Sigmoid colon (tissue), 7 donors: ENCODE measurements at places on chromosomes 4 and X.
A peak's percentile ranks its signal among the peaks of the same experiment; 100 is the strongest.

DNA sequence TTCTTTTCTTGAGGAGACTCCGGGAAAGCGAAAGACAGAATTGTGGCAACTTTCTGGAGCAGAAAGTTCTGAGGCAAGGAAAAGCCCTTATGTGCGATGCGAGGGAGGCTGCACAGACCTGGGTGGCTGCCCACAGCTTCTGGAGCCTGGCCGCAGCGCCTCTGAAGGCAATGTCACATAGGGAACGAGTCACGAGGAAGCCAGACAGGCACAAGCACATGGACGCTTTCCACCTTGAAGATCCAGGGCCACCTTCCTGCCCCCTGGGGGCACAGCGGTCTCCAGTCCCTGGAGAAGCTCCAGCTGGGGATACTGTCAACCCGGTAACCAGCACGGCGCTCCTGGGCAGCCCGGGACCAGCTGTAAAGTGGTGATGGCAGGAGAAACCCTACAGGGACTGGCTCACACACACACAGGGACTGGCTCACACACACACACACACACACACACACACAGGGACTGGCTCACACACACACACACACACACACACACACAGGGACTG is 69.8 kb downstream of the MTNR1A start:
- DNase-seq: no peak
- peak overlapping the region; percentile 40 for H3K4me3 ChIP-seq
- no peaks in the 10 kb centered on the region for H3K27me3 ChIP-seq
- no peak overlapping the region for H3K27ac ChIP-seq
- no peaks in the 10 kb centered on the region for H3K4me1 ChIP-seq

DNA sequence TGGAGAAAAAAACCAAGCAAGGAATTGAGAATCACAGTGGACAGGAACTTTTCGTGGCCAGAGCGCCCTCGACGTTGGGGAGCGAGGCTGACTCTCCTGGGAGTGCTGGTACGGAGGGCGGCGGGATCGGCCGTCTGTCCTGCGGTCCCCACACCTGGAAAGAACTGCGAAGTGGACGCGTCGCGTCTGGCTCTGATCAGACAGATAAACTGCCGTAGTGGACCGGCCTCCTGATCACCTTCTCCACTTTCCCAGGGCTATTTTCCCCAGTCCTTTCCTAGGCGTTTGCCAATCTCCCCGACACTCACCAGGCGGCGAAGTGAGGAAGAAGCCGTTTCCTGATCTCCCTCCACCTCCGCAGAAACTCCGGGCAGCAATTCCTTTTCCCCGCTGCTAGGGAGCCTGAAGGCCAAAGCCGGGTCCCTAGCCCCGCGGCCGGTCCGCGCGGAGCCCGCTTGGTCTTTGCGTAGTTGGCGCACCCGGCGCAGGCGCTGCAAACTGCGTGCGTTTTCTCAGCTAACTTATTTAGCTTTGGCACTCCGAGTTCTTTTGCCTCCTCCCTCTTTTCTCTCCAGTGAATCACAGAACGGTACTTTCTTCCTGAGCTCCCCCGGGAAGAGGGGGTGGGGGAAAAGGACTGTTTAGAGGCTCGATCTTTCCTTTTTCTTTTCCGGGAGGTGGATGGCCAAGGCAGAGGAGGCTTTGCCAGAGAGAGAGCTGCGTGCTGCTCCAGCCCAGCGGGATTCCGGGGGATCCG is at the start of gene ARSJ:
ARSJ (minus strand) TSS at position 500 of the 757 bp plus-strand sequence. CDS start 813 bp downstream, outside the sequence.
- no peaks in the 10 kb centered on the region for H3K27me3 ChIP-seq
- peak; percentile 81 for DNase-seq
- no peaks in the 10 kb centered on the region for H3K36me3 ChIP-seq
- peak within 1 kb of the TSS; percentile 67 for H3K4me3 ChIP-seq
- H3K4me1 ChIP-seq: peaks cover 9% of the 10 kb centered on the region

GRCh38 chr4:113636877-113637276 is 124.7 kb downstream of the CAMK2D start:
- H3K36me3 ChIP-seq: no peaks in the 10 kb centered on the region
- no peaks in the 10 kb centered on the region for H3K27me3 ChIP-seq
- H3K4me1 ChIP-seq: peaks cover 77% of the 10 kb centered on the region
- H3K4me3 ChIP-seq: no peak overlapping the region
- DNase-seq: no peak

DNA sequence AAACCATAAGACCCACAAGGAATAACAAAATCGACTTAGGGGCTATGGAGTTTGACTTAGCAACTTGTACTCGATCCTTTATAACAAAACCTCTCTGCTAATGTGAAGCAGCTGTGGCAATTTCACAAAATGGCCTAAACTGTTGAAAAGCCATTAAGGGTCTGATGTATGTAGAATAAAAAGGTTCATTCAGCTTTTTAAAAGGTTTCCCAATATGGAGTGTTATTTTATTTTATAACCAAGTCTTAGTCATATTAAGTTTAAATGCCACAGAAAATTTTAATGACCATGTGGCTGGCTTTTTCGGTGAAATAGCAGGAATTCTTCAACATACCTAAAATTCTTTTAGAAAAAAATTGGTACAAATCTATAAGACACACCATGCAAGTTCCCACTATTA is 291.8 kb upstream of the HAND2 start:
- no peaks in the 10 kb centered on the region for H3K36me3 ChIP-seq
- H3K4me1 ChIP-seq: no peaks in the 10 kb centered on the region
- no peaks in the 10 kb centered on the region for H3K27me3 ChIP-seq
- H3K27ac ChIP-seq: no peak overlapping the region

DNA sequence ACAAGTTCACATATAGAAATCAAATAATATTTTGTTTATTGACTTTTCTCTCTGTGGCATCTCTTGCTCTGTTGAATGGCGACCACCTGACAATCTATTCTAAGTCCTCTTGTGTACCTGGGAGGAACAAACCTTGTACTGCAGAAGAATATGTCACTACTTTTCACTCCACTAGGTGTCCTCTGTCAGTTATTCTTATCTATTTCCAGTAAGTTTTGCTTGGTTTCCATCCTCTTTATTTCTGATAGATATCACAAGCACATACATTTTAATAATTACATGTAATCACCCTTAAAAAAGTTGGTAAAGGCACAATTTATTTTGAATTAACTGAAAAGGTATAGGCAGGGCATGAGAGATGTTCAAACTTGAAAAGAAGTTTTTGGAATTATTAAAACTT is 238.4 kb downstream of the SNCA start:
- H3K27me3 ChIP-seq: no peaks in the 10 kb centered on the region
- DNase-seq: no peak

DNA sequence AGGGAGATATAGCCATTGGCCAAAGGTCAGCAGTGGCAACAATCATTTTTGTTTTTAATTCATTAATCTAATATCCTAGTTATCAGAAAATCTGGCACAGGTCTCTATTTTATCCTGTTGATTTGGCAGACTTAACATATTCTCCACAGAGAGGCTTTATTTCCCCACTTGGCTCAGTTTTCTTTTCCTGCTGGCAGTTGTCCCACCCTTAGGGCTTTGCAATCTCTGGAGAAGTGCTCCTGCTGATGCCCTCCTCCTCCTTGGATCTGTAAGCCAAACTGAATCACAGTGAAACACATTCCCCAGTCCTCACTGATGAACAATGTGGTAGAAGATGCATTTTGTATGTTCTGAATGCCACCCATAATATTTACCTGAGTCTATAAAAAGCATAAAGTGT is 889.7 kb downstream of the PDHA2 start:
- H3K4me1 ChIP-seq: no peaks in the 10 kb centered on the region
- H3K27ac ChIP-seq: no peak overlapping the region
- no peaks in the 10 kb centered on the region for H3K36me3 ChIP-seq
- no peaks in the 10 kb centered on the region for H3K27me3 ChIP-seq
- H3K4me3 ChIP-seq: no peak overlapping the region
- no peak for DNase-seq

DNA sequence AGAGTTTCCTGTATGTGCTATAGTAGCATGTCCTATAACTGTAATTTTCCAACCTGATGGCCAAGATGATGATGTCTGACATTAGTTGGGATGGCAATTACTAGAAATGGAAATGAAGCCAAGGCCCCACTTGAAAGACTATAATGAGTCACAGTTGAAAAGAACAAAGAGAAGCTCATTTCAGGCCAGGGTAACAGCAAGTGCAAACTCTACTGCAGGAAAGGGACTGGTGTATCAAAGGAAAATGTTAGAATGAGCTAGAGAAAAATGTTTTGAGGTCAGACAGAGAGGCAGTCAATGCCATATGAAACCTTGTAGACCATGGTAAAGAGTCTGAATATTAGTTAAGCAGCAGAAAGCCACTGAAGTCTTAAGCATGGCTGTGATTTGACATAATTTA is 146.2 kb upstream of the SH3RF1 start:
- DNase-seq: no peak
- H3K4me3 ChIP-seq: no peak overlapping the region
- H3K36me3 ChIP-seq: no peaks in the 10 kb centered on the region
- no peaks in the 10 kb centered on the region for H3K4me1 ChIP-seq
- H3K27ac ChIP-seq: no peak overlapping the region

GRCh38 chr4:87848622-87849351 is 16.0 kb downstream of the MEPE start:
- DNase-seq: peak; percentile 73
- H3K27me3 ChIP-seq: no peaks in the 10 kb centered on the region
- peak overlapping the region; percentile 35 for H3K4me3 ChIP-seq
- H3K27ac ChIP-seq: peak overlapping the region; percentile 30
- H3K36me3 ChIP-seq: no peaks in the 10 kb centered on the region
